Thyroid gland (tissue), 4 donors: ENCODE measurements at places on chromosomes 13 and 19. TPM values are rescaled to one million over a fixed set of nuclear protein-coding genes. Genes with fewer than 3 reads are reported as not detected.

The PRKCG gene
- total RNA-seq: not detected

The UHRF1 gene
- total RNA-seq: 0.15 TPM

The SMIM44 gene
- total RNA-seq: not detected

The IGFL3 gene
- total RNA-seq: not detected

The PRR19 gene
- not detected for total RNA-seq

The HSPB6 gene
- 17.3 TPM for total RNA-seq
